Right lobe of liver (tissue), 6 donors: ENCODE measurements at places on chromosomes 3 and 15.
A peak's percentile ranks its signal among the peaks of the same experiment; 100 is the strongest.

DNA sequence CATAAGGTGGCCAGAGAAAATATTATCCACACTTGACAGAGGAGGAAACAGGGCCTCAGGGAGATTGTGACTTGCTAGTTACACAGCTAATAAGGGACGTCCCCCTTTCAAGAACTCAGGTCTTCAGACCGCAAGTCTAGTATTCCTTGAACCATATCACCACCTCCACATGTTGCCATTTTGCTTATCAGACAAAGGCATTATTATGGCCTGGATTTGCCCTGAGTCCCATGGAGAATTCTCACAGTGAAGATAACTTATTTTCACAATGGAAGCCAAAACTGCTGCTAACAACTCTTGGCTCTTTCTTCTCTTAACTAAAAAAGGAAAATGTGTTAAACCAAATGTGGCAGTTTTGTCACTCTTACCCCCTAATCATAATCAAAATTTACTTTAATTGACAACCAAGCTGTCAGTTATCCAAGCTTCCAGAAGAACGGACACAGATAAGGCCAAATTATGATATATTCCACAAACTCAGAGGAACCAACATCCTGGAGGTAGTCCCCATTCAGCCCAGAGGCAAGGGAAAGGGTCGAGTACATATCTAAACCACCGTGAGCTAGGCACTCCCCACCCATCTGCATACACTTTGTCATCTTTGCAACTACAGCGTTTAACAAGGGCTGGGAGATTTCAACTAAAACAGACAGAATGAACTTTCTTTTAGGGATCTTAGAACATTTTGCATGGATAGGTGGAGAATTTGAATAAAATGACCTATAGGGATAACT, 63.6 kb upstream of the THBS1 start:
- no peak for DNase-seq

DNA sequence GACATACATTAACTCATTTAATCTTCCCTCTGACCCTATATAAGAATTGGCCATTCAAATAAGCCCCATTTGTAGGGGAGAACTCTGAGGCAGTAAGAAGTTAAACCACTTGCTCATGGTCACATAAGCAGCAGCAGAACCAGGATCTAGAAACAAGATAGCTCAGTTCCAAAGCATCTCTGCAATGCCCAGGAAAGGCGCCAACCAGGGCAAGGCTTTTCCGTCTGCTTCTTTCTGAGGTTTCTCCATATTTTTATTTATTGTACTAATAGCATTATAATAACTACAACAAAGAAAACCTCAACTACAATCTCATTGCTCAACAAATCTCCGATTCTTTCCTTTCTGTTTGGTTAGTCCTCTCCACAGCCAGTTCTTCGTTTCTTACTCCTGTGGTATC, 4.3 kb upstream of the UBE2E2 start:
- DNase-seq, result no peak

DNA sequence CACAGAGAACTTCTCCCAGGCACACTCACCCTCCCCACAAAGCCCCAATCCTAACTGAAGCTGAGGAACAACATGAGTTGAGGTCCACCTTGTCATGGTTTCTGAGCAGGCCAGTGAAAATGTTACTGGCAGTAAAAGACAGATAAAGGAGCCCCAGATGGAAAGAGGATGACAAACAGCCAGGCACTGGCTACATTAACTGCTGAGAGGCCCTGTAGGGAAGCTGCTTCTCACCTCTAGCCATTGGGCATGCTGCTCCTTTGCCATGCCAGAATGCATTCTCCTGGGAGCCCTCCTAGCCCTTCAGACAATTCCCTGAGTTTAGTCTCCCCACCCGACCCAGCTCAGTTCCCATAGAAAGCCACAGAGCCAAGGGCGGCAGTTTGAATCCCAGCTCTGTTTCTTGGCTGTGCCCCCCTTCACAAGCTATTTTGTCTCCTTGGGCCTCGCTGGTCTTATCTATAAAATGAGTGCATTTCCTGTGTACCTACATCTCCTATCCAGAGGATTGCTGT, 60.5 kb downstream of the LMCD1 start:
- DNase-seq, result no peak

DNA sequence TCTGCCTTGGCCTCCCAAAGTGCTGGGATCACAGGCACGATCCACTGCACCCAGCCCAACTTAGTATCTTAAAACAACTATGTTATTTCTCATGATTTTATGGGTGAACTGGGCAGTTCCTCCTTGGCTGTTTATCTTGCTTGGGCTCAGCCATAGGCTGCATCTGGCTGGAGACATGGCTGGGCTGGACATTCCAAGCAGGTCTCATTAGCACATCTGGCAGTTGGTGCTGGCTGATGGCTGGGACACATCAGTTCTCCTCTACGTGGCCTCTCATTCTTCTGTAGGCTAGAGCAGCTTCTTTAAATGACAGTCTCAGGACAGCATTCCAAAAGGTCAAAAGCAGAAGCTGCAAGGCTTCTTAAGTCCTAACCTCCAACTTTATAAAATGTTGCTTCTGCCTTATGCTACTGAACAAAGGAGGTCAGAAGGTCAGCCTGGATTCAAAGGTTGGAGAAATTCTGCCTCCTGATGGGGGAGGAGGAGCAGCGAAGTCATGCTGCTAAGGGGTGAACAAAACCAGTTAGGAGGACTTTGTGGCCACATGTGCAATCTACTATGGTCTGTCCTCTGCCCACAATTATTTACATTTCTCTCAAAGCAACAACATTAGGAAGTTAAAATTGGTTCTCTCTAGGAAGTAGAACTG, 144.0 kb downstream of the AQP9 start:
- peak; percentile 72 for DNase-seq
